ENCODE measurements at places on chromosomes 12 and 14. TPM values are rescaled to one million over a fixed set of nuclear protein-coding genes. Genes with fewer than 3 reads are reported as not detected.

OR9K2 gene
- not detected for total RNA-seq

C14orf132 gene
- total RNA-seq, result 0.20 TPM

ZNF605 gene
- total RNA-seq, result 6.3 TPM

RGS6 gene
- 2.0 TPM for total RNA-seq

WASHC4 gene
- total RNA-seq, result 34.5 TPM

SERPINA3 gene
- total RNA-seq, result not detected

PA2G4 gene
- total RNA-seq, result 404 TPM

- no peak overlapping the region for H3K27ac ChIP-seq
- no peaks in the 10 kb centered on the region for H3K27me3 ChIP-seq
- no peak overlapping the region for H3K4me3 ChIP-seq
- H3K36me3 ChIP-seq, result no peaks in the 10 kb centered on the region
- DNase-seq, result no peak
Measured at GRCh38 chr14:91891721-91892220, 24.4 kb upstream of the TC2N start.

- no peaks in the 10 kb centered on the region for H3K27me3 ChIP-seq
- no peak overlapping the region for H3K27ac ChIP-seq
- no peaks in the 10 kb centered on the region for H3K36me3 ChIP-seq
- H3K4me1 ChIP-seq, result no peaks in the 10 kb centered on the region
- H3K4me3 ChIP-seq, result no peak overlapping the region
Measured at GRCh38 chr14:89757313-89757939, 197.1 kb downstream of the EFCAB11 start.

GRCh38 chr14:30710876-30711275, 88.8 kb downstream of the SCFD1 start:
- H3K4me1 ChIP-seq, result no peaks in the 10 kb centered on the region
- no peaks in the 10 kb centered on the region for H3K27me3 ChIP-seq
- H3K36me3 ChIP-seq, result peaks cover 12% of the 10 kb centered on the region

GRCh38 chr12:111353603-111354295, 15.1 kb downstream of the PHETA1 start:
- peaks cover 4% of the 10 kb centered on the region for H3K4me1 ChIP-seq
- no peak overlapping the region for H3K4me3 ChIP-seq
- no peak for DNase-seq

DNA sequence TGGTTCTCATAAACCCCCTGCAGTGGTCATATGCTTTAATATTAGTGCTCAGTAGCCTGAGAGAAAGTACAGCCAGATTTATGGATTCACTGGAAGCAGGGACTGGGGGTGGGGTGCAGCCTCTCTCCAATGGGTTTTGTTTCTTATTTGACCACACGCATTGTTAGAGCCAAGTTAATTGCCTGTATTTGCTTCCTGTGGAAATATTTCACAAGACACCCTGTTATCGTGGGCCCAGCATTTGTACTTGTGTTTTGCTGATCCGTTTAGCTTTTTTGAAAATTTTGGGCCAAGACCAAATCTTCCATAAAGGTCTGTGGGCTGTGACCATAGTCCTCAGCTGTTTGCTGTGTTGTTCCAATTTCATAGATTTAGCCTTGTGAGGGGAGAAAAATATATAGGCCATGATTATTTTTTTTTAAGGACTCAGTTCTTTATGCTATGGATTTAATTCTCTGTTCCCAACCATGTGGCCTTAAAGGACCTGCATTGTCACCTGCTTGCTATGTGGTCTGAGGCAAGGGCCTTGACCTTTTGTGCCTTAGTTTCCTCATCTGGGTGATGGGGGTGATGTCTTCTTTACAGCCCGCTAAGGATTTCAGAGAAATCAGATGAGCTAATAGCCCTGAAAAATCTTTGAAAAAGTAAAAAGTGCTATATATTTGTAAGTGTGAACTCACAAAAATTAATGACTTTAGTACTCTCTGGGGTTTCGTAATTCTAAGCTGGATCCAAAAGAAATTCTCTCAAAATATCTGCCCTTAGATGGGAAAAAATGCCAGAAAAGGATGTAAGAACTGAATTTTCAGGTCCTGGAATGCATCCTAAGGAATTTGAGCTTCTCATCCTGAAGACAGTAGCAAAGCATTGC, 370.2 kb downstream of the DPF3 start:
- no peak overlapping the region for H3K27ac ChIP-seq
- no peak for DNase-seq
- H3K4me1 ChIP-seq, result peaks cover 79% of the 10 kb centered on the region
- peaks cover 32% of the 10 kb centered on the region for H3K36me3 ChIP-seq

- DNase-seq, result no peak
- peaks cover 33% of the 10 kb centered on the region for H3K4me1 ChIP-seq
- H3K27me3 ChIP-seq, result peaks cover 6% of the 10 kb centered on the region
- H3K27ac ChIP-seq, result no peak overlapping the region
- H3K36me3 ChIP-seq, result no peaks in the 10 kb centered on the region
- no peak overlapping the region for H3K4me3 ChIP-seq
Measured at GRCh38 chr12:132474237-132474741, 15.7 kb upstream of the FBRSL1 start.

- H3K27me3 ChIP-seq, result peaks cover 7% of the 10 kb centered on the region
- H3K27ac ChIP-seq, result no peak overlapping the region
- no peaks in the 10 kb centered on the region for H3K36me3 ChIP-seq
- no peak overlapping the region for H3K4me3 ChIP-seq
- no peak for DNase-seq
Measured at GRCh38 chr12:26080911-26081310, 43.9 kb downstream of the BHLHE41 start.

- H3K4me1 ChIP-seq, result no peaks in the 10 kb centered on the region
- no peaks in the 10 kb centered on the region for H3K36me3 ChIP-seq
- no peaks in the 10 kb centered on the region for H3K27me3 ChIP-seq
- no peak for DNase-seq
Measured at GRCh38 chr12:88469154-88469553, 111.1 kb downstream of the KITLG start.

GRCh38 chr12:48788854-48789775, at the start of gene ADCY6:
TSS of gene ADCY6 (minus strand) at chr12:48789089. CDS start at chr12:48783434, 5,655 bp downstream.
- H3K27ac ChIP-seq, result no peak within 1 kb of the TSS
- peaks cover 50% of the 10 kb centered on the region for H3K27me3 ChIP-seq
- H3K36me3 ChIP-seq, result no peaks in the 10 kb centered on the region
- H3K4me1 ChIP-seq, result no peaks in the 10 kb centered on the region
- no peak for DNase-seq

DNA sequence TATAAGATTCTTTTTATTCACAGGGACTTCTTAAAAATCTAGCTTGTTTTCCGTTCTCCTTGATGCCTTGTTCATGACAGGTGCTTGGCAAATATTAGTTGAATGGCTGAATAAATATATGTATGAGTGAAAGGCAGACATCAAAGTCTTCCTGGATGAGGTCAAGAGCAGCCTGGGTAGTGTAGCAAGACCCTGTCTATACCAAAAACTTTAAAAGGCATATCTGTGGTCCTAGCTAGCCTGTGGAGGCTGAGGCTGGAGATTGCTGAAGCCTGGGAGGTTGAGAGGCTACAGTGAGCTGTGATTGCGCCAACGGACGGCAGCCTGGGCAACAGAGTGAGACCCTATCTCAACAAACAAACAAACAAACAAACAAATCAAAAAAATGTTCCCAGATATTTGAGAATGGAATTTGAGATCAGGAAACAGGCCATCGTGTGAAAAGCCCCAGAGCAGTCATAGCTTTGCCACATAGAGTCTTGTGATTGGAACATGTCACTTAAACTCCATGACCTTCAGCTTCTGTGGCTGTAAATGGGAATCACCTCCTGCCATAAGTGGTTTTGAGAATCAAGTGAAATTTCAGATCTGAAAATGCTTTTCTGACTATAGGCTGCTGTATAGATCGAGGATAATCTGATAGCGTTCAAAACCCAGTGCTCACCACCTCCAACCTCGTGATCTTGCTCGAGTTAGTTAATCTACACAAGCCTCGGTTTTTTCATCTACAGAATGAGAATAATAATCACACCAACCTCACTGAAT, 64.3 kb downstream of the ZFP36L1 start:
- no peak overlapping the region for H3K4me3 ChIP-seq
- no peak for DNase-seq
- peaks cover 4% of the 10 kb centered on the region for H3K36me3 ChIP-seq
- H3K4me1 ChIP-seq, result peaks cover 51% of the 10 kb centered on the region

DNA sequence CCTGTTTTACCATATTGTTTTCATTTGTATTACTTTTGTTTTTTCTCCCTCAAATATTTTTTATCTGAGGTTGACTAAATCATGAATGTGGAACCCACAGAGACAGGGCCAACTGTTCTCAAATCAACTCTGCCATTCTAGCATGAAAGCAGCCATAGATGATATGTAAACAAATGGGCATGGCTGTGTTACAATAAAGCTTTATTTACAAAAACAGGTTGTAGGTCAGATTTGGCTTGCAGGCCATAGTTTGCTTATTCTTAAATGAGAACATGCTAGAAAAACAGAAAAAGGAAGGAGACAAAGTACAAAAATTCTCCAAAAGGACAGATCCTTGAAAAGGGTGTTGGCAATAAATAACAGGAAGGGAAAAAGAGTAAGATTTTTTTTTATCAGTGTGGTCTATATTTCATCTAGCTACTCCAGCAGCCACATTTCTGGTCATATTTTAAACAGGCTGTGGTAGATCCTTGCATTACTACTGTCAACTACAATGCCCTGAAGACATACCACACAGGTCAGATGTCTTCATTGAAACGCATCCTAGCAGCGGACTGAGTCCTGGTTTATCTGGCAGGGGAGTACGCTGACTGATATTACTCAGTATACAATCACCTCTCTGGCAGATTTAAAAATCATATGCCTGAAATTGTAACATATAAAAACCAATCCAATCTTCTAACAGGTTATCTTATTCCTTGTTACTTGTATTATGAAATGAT, 42.9 kb downstream of the SPPL3 start:
- no peak for DNase-seq
- H3K4me3 ChIP-seq, result no peak overlapping the region
- H3K27me3 ChIP-seq, result no peaks in the 10 kb centered on the region
- H3K27ac ChIP-seq, result no peak overlapping the region
- H3K4me1 ChIP-seq, result peaks cover 44% of the 10 kb centered on the region

DNA sequence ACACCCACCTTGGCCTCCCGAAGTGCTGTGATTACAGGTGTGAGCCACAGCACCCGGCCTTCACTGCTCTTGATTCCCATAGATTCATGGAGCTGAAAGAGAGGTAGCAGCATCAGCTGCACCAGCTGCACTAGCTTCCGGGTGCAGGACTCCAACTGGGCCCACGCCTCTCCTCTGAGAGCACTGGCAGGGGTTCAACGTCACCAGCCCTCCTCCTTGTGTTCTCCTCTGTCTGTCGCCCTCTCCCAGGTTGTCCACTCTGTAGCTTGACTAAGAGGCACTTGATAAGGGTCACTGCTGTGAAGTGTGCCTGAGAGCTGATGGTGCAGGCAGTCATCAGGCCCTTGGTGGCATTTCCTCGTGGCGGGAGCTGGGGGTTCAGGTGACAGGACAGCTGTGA, 28.3 kb downstream of the MLXIP start:
- H3K4me1 ChIP-seq, result peaks cover 63% of the 10 kb centered on the region
- no peak for DNase-seq
- H3K4me3 ChIP-seq, result no peak overlapping the region
- H3K36me3 ChIP-seq, result peaks cover 18% of the 10 kb centered on the region
- H3K27ac ChIP-seq, result no peak overlapping the region

GRCh38 chr12:2531371-2531770, 263.4 kb upstream of the FKBP4 start:
- DNase-seq, result no peak
- H3K36me3 ChIP-seq, result peaks cover 1% of the 10 kb centered on the region
- peaks cover 8% of the 10 kb centered on the region for H3K4me1 ChIP-seq
- no peak overlapping the region for H3K4me3 ChIP-seq

GRCh38 chr14:62921466-62921865, 123.8 kb downstream of the KCNH5 start:
- no peak for DNase-seq
- no peaks in the 10 kb centered on the region for H3K4me1 ChIP-seq

GRCh38 chr12:15669256-15669948, 119.8 kb downstream of the EPS8 start:
- no peak overlapping the region for H3K27ac ChIP-seq
- no peak for DNase-seq
- no peaks in the 10 kb centered on the region for H3K4me1 ChIP-seq
- H3K27me3 ChIP-seq, result peaks cover 9% of the 10 kb centered on the region
- no peak overlapping the region for H3K4me3 ChIP-seq

DNA sequence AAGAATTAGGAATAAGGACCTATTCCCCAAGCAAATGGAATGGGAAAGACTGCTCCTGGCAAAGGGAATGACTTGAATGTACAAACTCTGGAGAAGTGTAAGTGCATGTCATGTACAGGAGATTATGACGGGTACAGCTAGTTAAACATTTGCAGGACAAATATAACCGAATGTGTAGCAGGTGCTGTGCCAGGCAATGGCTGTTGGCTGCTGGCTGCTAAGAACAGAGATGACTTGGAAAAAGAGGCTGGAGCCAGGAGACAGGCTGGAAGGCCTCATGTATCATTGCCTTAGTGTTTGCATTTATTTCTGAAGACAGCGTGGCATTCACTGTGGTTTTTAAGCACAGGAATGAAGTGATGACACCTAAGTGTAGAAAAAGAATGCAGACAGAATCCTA, 136.8 kb downstream of the TTC8 start:
- no peaks in the 10 kb centered on the region for H3K27me3 ChIP-seq
- H3K4me1 ChIP-seq, result no peaks in the 10 kb centered on the region
- H3K4me3 ChIP-seq, result no peak overlapping the region
- no peaks in the 10 kb centered on the region for H3K36me3 ChIP-seq

DNA sequence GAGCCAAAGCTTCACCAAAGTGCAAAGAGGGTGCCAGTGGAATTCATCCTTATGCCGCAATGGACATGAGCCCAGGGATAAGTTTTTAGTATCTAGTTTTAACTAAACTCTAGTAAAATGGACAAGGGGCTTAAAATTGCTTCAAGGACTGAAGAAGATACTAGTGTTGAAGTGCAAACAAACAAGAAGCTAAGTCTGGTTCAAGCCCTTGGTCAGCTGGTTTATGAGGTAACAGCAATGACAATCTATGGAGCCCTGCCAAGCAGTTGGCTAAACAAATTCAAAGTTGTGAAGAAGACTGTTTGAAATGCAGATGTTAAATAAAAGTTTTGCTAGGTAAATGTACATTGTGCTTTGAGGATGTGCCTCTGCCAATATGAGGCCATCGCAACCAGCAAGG, 209.4 kb downstream of the KTN1 start:
- H3K36me3 ChIP-seq, result no peaks in the 10 kb centered on the region
- H3K27ac ChIP-seq, result no peak overlapping the region
- no peak for DNase-seq
- H3K4me3 ChIP-seq, result no peak overlapping the region

- H3K27ac ChIP-seq, result no peak overlapping the region
- H3K36me3 ChIP-seq, result no peaks in the 10 kb centered on the region
- no peaks in the 10 kb centered on the region for H3K4me1 ChIP-seq
- no peak overlapping the region for H3K4me3 ChIP-seq
- H3K27me3 ChIP-seq, result peaks cover 21% of the 10 kb centered on the region
- no peak for DNase-seq
Measured at GRCh38 chr12:88574278-88574677, 6.0 kb downstream of the KITLG start.
